Muscle of arm (tissue), 14 donors: ENCODE measurements at places on chromosomes 2 and 18. TPM values are rescaled to one million over a fixed set of nuclear protein-coding genes. Genes with fewer than 3 reads are reported as not detected.

DNA sequence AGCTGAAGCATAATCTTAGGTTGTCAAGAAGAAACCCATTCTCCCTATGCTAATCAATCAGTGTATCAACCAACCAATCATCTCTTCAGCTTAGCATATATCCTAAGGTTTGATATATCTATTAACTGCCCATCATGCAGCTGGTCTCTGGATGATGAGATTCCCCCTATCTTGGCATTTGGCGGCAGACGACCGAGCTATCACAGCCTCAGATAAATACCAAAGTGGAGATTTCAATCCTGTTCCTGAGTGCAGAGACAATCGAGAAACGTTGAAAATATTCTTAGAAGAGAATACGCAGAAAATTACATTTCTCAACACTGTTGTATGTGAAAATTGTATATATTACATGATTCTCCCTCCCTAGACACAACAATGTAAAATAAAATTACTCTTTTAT is 259.0 kb upstream of the SIX3 start:
- DNase-seq: no peak

DNA sequence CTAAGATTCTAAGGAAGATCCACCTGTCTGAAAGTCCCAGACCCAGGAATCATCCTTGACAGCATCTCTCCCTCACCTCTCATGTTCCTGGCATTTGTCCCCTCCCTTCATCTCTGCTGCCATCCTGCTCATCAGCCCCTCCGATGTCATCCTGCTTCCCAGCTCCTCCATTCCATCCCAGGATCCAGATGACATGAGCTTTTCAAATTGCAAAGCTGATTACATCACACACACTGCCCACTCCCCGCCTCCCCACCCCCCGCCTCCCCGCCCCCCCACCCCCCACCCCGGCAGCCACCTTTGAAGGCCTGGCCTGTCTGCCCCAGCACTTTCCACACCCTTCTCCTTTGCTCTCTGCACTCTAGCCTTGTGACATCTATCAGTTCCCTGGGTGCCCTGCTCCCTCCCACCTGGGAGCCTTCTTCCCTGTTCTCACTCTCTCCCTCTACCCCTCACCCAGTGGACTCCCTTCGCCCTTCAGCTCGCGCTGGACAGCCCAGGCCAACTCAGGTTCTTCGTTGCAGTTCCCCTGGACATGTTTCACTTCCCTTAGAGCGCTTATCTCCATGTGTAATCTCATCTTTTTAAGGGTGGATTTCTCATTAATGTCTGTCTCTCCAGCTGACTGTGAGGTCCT is 61.6 kb downstream of the DNMT3A start:
- no peak for DNase-seq

DNA sequence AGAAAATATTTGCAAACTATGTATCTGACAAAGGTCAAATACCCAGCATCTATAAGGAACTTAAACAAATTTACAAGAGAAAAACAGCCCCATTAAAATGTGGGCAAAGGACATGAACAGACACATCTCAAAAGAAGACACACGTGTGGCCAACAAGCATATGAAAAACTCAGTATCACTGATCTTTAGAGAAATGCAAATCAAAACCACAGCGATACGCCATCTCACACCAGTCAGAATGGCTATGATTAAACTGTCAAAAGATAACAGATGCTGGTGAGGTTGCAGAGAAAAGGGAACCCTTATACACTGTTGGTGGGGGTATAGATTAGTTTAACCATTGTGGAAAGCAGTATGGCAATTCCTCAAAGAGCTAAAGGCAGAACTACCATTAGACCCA is 64.3 kb upstream of the RBMS1 start:
- DNase-seq: no peak

GRCh38 chr2:10362898-10363454 is 60.3 kb downstream of the HPCAL1 start:
- DNase-seq: no peak

- no peak for DNase-seq
Measured at GRCh38 chr2:204205538-204205937, 269.0 kb downstream of the ICOS start.

GRCh38 chr2:203835420-203835819 is 32.2 kb upstream of the CTLA4 start:
- DNase-seq: no peak

SKOR2 gene
- not detected for polyA plus RNA-seq

PSMA8 gene
- polyA plus RNA-seq: not detected

- no peak for DNase-seq
Measured at GRCh38 chr2:128275498-128276045, 43.1 kb downstream of the HS6ST1 start.

- DNase-seq: no peak
Measured at GRCh38 chr2:46125798-46126197, 171.4 kb upstream of the EPAS1 start.

IL1RL1 gene
- polyA plus RNA-seq: 0.12 TPM

- no peak for DNase-seq
Measured at GRCh38 chr2:46230115-46230571, 67.1 kb upstream of the EPAS1 start.

DNA sequence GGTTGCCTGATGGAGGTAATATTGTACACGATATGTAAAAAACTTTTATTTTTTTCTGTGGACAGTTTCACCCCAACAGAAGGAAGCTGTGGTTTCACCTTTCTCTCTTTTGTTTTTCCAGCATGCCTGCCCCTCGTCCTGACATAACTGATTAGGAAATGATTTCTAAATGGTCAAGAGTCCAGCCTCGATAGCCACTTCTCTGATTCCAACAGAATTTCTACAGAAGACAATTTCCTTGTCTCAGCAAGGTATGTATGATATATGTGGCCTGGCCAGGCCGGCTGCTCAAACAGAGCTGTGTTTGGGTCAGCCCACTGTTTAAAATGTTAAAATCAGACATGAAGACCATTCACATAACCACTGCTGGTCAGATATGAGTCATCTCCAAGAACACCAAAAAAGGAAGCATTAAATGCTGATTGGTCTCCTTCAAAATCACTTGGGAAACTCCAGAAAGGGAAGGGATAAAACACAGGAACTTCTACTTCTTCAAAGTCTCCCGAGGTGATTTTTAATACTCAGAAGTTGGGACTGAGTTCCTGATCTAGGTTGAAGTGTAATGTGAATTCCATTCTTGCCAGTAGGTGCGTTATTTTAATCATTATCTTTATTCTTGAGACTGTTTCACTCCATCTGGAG is 22.3 kb downstream of the ATP8B1 start:
- DNase-seq: no peak

GRCh38 chr18:25434745-25435144 is 82.8 kb upstream of the ZNF521 start:
- no peak for DNase-seq

DNA sequence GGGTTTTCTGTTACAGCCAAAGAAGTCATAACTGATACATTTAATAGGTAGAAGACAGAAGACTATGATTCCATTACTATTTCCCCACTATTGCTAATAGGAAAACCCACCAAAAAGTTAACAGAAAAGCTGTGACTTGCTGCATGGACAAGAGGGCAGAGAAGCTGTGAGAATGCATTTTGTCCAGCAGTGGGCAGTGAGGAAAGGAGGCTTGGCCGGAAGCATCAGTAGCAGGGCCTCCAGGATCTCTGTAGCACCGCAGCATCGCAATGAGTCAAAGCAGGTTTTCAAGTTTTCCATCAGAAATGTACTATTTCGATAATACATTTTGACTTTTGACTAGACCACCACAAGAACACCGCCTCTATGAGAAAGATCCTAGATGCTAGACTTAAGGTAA is 24.9 kb downstream of the MYO5B start:
- DNase-seq: no peak

DNA sequence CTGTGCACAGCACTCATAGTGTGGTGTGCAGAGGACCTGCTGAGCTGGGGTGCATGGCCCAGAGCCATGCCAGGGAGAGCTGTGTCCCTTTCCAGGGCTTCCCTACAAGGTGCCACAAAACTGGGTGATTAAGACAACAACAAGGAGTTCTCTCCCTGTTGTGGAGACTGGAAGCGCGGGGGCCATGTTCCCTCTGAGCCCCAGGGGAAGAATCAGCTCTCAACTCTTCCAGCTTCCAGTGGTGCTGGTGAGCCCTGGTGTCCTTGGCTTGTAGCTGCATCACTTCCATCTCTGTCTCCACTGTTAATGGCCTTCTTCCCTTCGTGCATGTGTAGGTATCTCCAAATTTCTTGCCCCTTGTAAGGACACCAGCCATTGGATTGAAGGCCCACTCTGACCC is 73.3 kb downstream of the CABLES1 start:
- no peak for DNase-seq

CXCR2 gene
- polyA plus RNA-seq: 0.20 TPM

DNA sequence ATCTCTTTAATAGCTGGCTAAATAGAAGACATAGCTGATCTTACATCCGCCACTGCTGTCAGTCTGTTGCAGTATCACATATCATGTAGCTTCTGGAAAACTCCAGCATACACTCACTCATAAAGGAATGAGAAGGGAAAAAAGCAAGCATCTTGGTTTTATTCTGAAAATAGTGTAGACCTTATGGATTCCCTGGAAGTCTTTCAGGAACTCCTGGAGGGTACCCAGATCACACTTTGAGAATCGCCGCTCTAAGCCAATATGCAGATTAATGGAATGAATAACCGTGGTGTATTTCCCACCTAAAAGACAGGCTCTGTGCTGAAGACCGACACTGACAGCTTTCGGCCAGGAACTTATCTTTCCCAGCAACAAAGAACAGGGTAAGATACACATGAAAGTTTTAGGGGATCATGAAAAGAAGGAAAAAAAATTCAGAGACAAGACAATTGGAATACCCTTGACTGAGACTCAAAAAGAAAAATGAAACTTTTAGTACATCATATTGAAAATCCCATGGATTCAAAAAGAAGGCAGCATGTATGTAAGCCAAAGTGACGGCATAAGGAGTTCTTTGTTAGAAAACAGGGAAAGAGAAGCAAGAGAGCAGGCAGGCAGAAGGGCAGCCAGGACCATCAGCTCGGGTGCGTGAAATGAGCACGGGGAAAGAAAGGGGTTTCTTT is 56.4 kb upstream of the SEC11C start:
- DNase-seq: no peak

DNA sequence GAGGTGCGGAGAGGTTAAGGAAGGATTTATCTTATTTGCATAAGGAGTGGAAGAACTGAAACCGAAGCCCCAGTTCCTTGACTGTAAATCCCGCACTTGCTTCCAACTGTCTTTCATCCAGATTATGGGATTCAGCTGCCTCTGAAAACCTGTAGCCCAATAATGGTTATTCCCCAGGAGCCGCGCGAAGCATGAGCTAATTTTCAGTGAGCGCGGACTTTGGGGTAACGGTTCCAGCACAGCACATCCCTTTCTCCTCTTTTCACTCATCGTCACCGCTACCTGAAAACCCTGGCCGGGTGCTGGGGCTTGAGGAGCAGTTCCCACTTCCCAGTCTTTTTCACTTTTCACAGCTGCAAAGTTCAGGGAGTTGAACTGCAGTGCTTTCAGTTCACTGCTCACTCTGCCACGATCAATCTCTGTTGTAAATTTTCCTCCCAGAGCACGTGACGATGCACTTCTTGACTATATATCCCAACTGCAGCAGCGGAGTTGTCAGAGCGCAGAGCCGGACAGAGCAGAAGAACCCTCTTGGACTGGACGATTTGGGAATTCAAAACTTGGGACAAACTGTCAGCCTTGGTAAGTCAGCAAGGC is at the start of gene KCNE4:
TSS of gene KCNE4 (plus strand) at position 498 of the 597 bp plus-strand sequence. CDS start 641 bp downstream, outside the sequence.
- DNase-seq: peak; percentile 88

DNA sequence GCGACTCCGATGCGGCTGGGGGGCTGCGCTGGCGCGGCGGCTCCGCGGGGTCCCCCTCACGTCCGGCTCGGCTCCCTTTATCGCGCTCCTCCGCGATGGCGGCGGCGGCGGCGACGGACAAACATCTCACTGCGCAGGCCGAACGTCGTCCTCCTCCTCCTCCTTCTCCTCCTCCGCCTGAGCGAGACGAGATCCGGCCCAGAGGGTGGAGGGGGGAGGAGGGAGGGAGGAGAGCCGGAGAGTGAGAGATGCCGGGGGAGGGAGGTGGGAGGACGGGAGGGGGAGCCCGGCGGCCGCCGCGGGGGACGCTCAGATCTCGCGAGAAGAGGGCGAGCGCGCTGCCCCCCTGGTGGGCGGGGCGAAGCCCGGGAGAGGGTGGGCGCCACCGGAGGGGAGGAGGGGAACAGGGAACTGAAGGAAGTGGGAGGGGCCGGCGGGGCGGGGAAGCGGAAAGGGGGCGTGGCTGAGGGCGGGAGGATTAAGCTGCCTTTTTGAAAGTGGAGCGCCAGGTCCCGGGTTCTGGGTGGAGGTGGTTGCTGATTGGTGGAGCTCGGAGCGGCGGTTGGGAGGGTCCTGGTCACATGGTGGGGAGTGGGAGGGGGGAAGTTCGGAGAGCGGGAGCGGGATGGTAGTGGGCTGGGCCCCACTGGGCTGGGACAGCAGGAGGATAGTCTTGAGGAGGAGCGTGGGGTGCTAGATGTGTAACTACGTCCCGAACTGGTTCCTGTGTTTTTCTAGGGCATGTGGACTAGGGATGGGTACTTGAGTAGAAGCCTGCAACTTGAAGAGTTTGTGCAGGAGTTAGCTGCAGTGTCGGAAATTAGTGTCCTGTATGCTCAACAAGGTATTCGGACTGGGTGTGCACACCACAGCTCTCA is at the start of gene CUL3:
TSS of gene CUL3 (minus strand) at position 153 of the 878 bp plus-strand sequence. CDS start 354 bp downstream, outside the sequence.
- DNase-seq: peak; percentile 99

PNPT1 gene
- polyA plus RNA-seq: 21.4 TPM

DNA sequence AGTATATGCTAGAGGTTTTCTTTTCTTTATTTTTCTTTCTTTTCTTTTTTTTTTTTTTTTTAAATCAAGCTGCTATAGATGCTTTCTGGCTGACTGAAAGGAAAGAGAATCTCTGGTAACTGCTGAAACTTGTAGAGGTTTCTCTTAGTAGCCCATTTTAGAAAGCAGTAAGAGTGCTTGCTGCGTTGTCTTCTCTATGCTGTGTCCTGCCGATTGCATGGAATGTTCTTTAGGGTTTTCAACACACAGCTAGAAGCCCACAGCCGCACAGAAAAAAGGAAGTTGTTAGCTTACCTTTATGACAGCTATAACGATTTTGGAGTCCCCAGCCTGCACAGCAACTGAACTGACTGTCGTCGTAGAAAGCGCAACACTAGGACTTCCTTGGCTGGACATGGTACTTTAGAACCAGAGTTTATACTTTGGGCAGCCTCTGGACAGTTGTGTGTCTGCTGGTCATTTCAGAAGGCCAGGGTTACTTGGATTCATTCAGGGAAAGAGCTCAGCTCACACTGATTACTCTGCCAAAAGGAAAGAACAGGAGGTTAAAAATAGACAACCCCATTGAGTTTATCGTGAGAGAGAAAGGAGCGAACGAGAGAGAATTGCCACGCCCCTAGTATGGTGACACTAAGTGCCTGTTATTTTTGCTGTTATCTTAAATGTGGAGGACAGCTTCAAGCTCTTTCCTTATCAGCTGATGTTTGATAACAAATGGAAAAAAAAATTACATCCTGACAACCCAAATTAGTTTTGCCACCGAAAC is at the start of gene CCDC141:
TSS of gene CCDC141 (minus strand) at position 592 of the 766 bp plus-strand sequence. CDS start at position 396, 196 bp downstream.
- DNase-seq: no peak

DNA sequence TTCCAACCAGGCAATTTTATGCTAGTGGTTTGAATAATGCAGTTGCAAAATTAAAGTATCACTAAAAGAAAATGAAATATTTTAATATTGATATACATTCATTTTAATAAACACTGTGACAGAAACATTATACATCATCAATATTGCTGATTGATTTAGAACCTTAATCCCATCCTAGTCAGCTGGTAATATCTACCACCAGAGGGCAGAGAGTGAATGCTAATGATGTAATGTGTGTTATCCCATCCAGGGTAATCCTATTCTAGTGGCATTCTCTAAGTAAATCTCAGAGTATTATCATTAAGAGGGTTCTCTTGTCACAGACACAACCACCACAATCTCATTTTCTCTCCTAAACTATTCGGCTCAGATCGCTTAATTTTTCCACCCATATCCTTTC is 477.4 kb downstream of the CPS1 start:
- DNase-seq: no peak
